ENCODE measurements at places on chromosomes 13 and 19.

- DNase-seq = no peak
Measured at GRCh38 chr13:104715111-104715510, 1648.9 kb upstream of the SLC10A2 start.

DNA sequence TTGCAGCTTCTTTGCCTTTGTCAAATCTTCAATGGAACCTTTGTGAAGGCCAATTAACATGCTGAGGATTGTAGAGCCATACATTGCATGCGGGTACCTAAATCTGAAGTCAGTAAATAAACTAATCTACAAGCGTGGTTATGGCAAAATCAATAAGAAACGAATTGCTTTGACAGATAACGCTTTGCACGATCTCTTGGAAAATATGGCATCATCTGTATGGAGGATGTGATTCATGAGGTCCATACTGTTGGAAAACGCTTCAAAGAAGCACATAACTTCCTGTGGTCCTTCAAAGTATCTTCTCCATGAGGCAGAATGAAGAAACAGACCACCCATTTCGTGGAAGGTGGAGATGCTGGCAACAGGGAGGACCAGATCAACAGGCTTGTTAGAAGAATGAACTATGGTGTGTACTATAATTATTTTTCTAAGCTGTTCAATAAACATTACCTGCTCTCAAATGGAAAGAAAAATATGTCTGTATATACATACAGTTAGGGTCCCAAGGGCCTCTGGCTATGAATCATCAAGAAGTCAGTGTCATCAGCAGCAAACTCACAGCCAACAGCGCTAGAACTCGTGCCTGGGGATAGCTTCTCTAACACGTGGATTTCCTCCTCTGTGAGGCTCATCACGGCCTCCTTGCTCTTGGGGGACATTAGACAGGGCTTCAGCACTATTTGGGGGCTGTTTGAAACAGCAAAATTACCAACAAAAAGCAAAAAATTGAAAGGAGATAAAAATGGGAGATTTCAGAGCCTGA is 2.9 kb upstream of the CD70 start:
- no peak for DNase-seq

DNA sequence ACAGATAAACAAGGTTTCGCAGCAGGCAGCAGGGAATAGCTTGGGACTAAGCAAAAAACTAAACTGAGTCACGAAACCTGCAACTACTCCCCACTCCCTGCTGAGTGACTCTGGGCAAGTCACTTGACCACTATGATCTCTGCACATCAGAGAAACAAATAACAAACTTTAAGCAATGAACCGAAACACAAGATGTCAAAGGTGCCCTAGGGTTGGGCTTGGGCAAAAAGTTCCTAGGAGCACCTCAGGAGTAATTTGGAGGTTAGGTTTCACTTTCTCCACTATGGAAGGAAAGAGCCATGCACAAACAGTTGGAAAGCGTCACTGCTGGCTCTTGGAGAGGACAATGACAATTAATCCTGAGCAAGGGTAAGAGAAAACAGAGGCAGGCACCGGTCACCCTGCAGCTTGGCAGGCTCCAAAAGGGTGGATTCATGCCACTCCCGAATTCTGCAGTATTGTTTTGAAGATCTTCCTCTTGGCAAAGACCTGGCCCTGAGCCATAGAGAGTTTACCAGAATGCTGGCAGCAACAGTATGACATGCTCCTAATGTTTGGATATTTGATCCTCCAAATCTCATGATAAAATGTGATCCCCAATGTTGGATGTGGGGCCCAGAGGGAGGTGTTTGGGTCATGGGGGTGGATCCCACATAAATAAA is 60.3 kb downstream of the CRYL1 start:
- no peak for DNase-seq

- DNase-seq = no peak
Measured at GRCh38 chr13:25971459-25972145, 80.2 kb downstream of the SHISA2 start.

Data from C1 segment of cervical spinal cord (tissue), 14 donors.